Breast epithelium (tissue), 4 donors: ENCODE measurements at places on chromosomes 13 and 19. TPM values are rescaled to one million over a fixed set of nuclear protein-coding genes. Genes with fewer than 3 reads are reported as not detected.

The FSD1 gene
- total RNA-seq = not detected

GRCh38 chr19:38734426-38735256, 9.6 kb downstream of the CAPN12 start:
- no peaks in the 10 kb centered on the region for H3K4me1 ChIP-seq
- no peak overlapping the region for H3K4me3 ChIP-seq
- DNase-seq = no peak
- peak overlapping the region; percentile 82 for H3K27ac ChIP-seq
- H3K27me3 ChIP-seq = no peaks in the 10 kb centered on the region

DNA sequence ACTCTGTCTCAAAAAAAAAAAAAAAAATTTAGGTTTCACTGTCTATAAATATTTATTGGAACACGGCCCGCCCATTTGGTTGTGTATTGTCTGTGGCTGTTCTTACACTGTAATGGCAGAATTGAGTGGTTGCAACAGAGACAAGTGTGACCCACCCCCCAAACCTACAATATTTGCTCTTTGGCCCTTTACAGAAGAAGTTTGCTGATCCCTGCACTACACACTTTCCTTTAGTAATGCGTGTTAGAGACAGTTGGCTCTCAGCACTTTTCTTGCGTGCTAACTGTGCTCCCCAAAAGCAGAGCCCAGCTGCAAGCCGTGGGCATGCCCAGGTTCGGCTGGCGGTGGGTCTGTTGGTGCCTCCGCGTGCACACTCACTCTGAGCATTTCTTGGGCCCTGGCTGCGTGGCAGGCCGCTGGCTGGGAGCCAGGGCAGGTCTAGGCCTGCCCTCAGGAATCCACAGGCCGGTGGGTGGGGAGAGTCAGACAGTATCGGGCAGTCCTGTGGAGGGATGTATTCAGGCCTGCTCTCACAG, 72.6 kb downstream of the SIPA1L3 start:
- no peak overlapping the region for H3K4me3 ChIP-seq
- no peaks in the 10 kb centered on the region for H3K27me3 ChIP-seq
- no peak for DNase-seq
- H3K36me3 ChIP-seq = no peaks in the 10 kb centered on the region

DNA sequence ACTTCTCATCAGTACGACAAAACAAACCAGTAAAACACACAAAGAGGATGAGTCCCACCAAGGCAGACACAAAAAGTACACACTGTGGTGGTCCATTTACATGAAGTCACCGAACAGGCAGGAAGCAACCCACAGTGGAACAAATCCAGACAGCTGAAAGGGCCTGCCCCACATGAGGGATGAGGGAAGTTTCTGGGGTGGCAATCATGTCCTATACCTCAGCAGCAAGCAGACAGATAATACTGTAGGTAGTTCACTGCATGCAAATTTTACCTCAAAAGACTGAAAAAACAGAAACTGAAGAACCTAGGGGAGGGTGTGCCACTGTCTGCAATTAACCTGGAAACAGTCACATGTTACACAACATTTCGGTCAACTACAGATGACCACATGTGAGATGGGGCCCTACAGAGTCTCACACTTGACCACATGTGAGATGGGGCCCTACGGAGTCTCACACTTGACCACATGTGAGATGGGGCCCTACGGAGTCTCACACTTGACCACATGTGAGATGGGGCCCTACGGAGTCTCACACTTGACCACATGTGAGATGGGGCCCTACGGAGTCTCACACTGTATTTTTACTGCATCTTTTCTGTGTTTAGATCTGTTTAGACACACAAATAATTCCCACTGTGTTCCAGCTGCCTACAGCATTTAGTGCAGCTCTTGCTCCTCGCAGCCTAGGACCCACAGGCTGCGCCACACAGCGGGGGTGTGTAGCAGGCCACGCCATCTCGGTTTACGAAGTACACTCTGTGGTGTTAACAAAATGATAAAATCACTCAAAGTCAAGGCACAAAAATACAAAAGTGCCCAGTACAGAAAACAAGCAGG, 22.2 kb downstream of the PCID2 start:
- H3K4me1 ChIP-seq = no peaks in the 10 kb centered on the region
- H3K36me3 ChIP-seq = no peaks in the 10 kb centered on the region
- DNase-seq = no peak
- H3K27me3 ChIP-seq = no peaks in the 10 kb centered on the region
- no peak overlapping the region for H3K27ac ChIP-seq
- no peak overlapping the region for H3K4me3 ChIP-seq

DNA sequence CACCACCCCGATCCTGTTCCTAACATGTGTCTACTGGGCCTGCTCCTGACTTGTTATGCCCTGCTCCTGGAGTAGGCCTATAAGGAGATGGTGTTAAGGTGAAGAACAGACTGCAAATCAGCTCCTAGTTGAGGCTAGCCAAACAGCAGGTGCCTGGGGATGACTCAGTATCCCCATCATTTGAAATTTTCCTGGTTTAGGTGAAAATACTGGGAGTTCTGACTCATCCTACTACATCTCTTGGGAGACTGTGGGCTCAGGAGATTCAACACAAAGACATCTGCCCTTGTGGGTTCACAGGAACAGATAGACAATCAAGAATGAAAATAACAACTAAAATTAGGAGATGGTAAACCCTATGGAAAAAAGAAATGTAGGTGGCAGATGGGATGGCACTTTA, 41.2 kb downstream of the BRD4 start:
- no peak overlapping the region for H3K4me3 ChIP-seq
- peaks cover 35% of the 10 kb centered on the region for H3K4me1 ChIP-seq
- no peaks in the 10 kb centered on the region for H3K36me3 ChIP-seq
- no peak for DNase-seq
- no peak overlapping the region for H3K27ac ChIP-seq

- no peaks in the 10 kb centered on the region for H3K27me3 ChIP-seq
- no peak for DNase-seq
- no peaks in the 10 kb centered on the region for H3K4me1 ChIP-seq
- H3K36me3 ChIP-seq = no peaks in the 10 kb centered on the region
Measured at GRCh38 chr13:39616087-39616694, 13.2 kb upstream of the LHFPL6 start.

The CNFN gene
- 2.6 TPM for total RNA-seq

The ADAMTSL5 gene
- total RNA-seq = 2.1 TPM

- H3K4me3 ChIP-seq = no peak overlapping the region
- H3K4me1 ChIP-seq = no peaks in the 10 kb centered on the region
- H3K27ac ChIP-seq = no peak overlapping the region
- no peaks in the 10 kb centered on the region for H3K27me3 ChIP-seq
- no peaks in the 10 kb centered on the region for H3K36me3 ChIP-seq
Measured at GRCh38 chr13:39895254-39895653, 239.8 kb downstream of the COG6 start.

The VSTM2B gene
- total RNA-seq = not detected

- no peaks in the 10 kb centered on the region for H3K27me3 ChIP-seq
- peak overlapping the region; percentile 93 for H3K27ac ChIP-seq
- H3K4me1 ChIP-seq = no peaks in the 10 kb centered on the region
Measured at GRCh38 chr13:74136084-74136658, 2.0 kb upstream of the KLF12 start.
